AG20443 (cell line): ENCODE measurements at places on chromosomes 1 and 21.

DNA sequence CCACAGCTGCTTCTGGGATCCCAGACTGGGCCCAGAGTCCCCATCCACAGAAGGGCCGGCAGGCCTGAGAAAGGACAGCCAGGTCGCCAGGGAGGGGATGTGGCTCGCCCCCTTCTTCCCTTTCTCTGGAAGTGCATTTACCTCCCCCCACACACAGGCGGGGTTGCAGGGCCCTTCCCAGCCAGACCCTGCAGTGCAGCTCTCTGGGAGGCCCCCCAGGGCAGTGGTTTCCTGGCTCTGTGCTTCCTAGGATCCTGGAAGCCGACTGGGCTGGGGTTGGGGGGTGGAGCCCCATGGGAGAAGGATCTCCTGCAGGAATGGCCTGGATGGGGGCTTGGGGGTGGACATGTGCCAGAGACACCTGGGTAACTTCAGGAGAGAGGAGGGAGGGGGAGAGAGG is 4.2 kb upstream of the COL6A1 start:
- DNase-seq, result no peak

GRCh38 chr1:110258734-110259133 is 48.6 kb downstream of the KCNC4 start:
- DNase-seq, result no peak

DNA sequence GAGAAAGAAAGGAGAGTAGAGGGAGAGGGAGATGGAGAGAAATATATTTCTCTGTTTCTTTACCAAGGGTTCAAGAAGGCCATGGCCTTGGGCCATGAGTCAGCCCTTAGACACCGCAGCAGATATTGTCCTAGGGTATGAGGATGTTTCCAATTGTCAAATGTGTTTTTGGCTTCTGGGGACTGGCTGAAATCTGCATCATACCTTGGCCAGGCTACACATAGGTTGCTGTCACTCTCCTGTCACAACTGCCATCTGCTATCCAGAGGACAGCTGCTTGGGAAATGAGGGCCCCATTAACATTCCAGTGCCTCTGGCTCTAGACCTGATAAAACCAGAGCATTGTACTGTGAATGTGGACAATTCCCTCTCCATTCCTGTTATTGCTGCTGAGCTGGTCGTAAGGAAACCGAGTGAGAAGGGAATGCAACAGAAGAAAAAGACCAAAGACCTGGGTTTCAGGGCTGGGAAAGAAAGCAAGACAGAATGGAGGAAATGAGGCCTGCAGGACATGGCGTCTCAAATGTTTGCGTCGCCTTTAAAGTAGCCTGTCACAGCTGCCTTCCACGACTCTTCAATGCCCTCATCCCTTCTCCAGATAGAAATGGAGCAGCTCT is 8.8 kb upstream of the PIGC start:
- no peak for DNase-seq

- DNase-seq, result no peak
These were observed 115.4 kb downstream of the SMYD2 start for GRCh38 chr1:214396330-214396729.

DNA sequence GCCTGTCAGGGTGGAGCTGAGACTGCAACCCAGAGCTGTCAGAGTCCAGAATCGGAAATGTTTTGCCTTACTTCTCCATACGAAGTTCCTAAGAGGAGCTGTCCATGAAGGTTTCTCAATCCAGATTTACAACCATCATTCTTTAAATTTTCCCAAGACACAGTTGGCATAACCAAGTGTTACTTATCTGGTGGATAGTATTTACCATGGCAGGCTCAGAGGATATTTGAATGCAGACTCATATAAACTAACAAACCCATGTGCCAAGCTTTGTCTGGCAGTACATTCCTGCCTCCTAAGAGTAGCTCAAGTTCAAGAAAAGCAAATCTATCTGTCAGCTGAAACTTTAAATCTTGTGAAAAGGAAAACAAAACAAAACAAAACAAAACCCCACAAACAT is 267.9 kb downstream of the ZNF326 start:
- no peak for DNase-seq

DNA sequence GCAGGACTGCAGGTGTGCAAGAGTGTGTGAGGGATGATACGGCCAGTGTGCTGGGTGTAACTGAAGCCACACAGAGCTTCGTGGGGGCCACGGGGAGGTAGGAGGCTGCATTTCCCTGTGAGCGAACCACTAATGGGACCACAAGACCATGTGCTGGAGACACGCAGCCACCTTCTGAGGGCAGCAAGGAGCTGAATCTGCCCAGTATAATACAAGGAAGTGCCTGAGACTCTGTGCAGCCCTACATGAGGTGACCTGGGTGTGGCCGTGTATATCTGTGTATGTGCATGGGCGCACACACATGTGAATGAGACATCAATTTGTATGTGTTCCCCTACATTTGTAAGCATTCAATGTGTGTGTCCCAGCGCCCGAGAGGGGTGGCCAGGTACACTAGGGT is 50.8 kb downstream of the CHD5 start:
- no peak for DNase-seq

DNA sequence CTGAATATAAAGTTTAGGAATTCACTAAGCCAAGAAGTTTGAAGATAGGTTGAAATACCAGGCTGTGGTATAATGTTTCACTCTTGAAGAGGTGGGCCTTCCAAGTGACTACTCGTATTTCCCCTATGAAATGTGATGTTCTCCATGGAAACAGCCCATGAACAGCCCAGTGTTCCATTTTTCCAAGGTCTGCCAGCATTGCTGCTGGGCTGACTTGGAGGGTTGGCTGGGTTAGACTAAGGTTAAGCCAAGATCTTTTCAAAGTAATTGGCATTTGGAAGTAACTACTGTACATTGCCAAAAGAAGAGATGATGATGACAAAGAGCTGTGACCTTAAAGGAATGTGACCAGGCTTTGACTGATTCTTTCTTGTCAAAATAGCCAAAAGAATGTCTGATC is 73.8 kb downstream of the RPE65 start:
- DNase-seq, result peak; percentile 26

- DNase-seq, result no peak
These were observed 127.1 kb downstream of the S1PR1 start for GRCh38 chr1:101363891-101364318.

- DNase-seq, result no peak
These were observed 113.5 kb downstream of the NTNG1 start for GRCh38 chr1:107254306-107254705.

DNA sequence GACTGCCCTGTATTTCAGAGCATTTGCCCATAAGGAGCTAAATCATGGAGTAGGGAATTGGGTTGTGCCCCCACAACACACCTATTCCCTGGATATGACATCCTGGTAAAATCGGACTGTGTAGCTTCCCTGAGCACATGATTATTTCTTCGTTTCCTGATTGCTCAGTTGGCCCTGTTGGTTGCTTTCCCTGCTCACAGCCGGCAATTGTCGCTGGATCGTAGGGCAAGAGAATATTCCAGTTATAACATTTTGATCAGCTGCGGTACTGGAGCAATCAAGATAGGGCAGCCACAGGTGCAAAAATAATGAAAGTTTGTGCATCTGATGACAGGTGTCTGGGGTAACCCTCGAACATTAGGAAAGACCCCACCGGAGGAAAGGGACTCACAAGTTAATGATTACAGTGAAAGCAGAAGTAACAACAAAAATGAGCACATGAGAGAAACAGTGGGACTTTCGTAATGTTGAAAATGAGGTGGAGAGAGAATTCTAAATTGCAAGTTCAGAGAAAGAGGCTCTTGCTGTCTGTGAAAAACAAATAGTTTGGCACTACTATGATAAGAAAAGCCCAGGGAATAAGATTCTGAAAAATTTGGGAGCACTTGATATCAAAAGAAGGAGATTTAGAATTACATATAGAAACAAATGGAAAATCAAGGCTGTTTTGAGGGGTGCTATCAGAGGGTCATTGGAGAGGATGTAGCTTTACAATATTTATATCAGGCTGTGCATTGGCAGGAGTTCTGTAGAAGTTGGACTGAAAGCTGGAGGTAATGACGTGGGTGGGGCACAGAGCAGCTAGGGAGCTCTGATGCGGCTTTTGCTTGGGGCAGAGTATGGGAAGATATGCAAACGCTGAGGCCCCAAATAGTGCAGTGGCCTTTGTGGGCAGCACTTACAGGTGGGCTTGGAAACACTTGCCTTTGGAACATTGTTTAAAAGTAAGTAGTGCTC is at the start of gene MAB21L3:
Gene MAB21L3 (plus strand): TSS at position 833 of the 957 bp plus-strand sequence. CDS start 1,217 bp downstream, outside the sequence.
- DNase-seq, result no peak

DNA sequence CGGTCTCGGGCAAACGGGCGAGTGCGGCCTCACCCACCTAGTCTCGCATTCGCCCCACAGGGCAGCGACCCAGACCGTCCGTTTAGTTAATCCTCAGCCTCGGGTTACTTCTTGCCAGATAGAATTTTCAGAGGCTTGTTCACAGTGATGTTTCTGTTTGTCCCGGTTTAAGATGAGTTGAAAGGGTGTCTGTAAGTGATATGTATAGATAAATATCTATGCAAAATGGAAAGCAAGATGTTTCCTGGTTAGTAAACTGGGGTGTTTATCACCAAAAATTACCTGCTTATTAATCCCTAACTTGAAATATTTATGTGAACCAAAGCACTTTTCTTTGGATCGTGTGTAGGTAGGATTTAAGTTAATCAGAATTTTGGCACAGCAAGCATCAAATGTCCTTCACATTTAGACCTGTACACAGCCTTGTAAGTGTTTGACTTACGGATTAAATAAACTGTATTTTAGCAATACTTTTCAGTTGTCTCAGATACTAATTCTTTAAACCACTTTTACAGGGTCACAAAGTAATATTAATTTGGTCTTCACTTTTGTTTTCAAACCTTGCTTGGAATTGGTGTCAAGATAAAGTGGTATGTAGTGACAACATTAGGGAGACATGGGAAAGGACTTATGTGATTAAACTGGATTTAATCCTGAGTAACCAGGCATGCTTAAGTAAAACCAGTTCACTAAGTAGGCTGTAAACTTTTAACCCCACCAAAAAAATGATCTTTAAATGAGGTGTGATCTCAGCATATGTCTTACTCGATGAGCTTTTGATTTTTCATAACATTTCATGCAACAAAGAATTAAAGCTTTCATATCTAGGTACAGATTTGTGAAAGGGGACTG is 914 bp downstream of the ZNF326 start:
- DNase-seq, result peak; percentile 68

GRCh38 chr1:7442036-7442435 is 329.1 kb upstream of the VAMP3 start:
- no peak for DNase-seq

DNA sequence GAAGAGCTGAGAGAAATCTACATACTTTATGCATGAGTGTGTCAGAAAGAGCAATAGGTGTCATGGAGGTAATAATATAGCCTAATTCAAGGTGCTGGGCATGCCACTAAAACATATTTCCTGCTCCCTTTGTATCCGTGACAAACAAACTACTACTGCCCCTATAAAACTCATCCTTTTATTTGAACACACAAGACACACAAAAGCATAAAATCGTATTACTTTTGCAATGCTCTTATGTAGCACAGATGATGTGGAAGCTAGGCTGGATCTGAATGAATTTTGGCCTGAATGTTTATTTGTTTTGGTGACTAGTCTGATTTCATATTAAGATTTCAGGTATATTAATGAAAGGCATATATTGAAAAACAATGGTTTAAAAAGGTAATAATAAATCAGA is 239.3 kb upstream of the NEGR1 start:
- DNase-seq, result no peak

DNA sequence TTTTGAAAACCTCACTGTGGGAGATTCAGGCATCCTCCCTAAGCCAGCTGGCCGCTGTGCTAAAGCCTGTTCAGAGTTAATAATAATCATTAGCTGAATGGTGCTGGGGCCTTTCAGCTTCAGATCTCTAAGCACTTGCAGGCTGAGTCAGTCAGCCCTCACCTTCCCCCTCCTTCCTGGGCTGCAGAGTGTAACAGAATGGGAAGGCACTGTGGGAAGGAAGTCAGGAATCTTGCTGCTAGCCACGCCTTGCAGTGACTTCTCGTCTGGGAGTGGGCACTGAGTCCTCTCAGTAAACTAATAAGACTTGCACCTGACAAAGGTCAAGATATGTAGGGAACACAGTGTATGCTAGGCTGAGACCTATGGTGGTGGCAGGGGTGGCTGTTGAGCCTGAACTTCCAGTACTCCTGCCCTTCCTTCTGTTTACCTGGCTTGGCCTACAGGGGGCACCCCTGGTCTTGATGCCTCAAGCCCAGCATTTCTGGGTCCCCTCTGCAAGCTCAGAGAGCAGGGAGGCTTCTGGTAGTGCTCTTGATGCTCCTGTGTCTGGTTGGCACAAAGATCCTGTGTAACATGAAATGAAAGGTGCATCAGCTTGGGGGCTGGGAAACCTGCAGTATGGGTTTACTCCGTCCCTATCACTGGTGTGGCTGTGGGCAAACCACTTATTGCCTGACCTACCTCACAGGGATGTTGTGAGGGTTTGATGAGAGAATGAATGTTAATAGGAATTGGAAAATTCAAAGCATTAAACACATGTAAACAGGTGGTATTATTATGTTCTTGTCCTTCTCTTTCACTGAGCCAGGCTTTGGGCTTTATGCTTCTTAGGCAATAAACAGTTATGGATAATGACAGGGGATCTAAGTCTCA is 6.0 kb downstream of the CYB561D1 start:
- peak; percentile 30 for DNase-seq

GRCh38 chr1:74686928-74687327 is 13.3 kb upstream of the ERICH3 start:
- DNase-seq, result no peak

DNA sequence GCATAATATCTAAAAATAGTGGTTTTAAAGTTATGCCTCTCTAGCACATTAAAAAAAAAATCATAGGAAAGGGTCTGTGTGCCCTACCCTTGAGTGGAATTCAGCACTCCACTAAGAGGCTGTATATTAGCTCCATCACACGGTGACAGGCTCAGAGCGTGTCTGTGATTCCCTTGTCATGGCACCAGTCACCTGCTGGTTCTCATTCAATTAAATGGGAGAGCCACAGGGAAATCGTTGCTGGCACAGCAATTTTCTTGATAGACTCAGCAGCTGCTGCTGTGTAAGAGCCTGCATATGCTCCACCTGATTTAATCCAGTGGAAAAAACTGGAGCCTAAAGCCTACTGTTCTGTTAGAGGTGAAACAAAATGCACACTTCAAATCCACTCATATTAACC is 9.5 kb downstream of the ATP6V1G3 start:
- DNase-seq, result no peak

DNA sequence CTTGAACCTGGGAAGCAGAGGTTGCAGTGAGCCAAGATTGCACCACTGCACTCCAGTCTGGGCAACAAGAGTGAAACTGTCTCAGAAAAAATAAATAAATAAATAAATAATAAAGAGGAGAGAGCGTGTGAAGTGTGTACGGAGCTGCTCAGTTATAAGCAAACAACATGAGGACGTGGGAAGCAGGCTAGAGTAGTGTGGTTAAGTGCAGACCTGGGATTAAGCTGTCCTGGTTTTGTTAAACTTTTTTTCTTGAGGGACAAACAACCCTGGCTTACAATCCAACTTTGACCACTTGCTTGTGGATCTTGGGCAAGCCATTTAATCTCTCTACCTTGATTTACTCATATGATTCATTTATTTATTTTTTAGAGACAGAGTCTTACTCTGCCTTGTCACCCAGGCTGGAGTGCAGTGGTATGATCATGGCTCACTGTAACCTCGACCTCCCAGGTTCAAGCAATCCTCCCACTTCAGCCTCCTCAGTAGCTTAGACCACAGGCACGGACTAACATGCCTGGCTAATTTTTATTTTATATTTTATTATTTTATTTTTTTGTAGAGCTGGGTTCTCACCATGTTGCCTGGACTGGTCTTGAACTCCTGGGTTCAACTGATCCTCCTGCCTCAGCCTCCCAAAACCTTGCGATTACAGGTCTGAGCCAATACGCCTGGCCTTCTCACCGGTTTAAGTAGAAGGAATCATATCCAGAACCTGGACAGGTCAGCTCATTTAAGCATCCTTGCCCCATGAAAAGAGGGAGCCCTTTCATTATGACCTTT is 52.7 kb downstream of the RPS6KA1 start:
- no peak for DNase-seq
